ENCODE measurements at places on chromosomes 5 and 9.

- no peak for DNase-seq
Measured at GRCh38 chr9:111812337-111812736, 17.6 kb upstream of the SHOC1 start.

DNA sequence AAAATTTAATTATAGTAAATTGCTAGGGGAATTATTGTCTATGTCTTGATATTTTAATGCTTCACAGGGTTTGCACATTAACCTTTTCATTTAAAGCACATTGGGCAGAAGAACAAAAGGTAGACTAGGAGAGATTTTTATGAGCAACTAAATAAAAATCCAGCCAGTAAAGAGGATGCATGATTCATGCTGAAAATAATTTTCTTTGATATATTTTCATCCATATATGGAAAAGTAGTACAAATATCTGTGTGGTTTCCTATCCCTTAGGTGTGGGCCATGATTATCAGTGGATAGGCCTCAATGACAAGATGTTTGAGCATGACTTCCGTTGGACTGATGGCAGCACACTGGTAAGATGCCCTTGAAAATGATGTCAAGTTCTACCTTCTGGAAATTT, 83.1 kb downstream of the VCAN start:
- DNase-seq, result no peak

- no peak for DNase-seq
Measured at GRCh38 chr5:58075907-58076306, 384.0 kb downstream of the PLK2 start.

GRCh38 chr9:26159575-26160392, 481.5 kb upstream of the TUSC1 start:
- DNase-seq, result no peak

Measured in NCI-H1694 (cell line).